Activated naive CD4-positive, alpha-beta T cell treated with anti-CD3 and anti-CD28 coated beads, Interleukin-2, amount 50 U/mL, for 16 hours (primary cell): ENCODE measurements at places on chromosomes 11 and 22.

DNA sequence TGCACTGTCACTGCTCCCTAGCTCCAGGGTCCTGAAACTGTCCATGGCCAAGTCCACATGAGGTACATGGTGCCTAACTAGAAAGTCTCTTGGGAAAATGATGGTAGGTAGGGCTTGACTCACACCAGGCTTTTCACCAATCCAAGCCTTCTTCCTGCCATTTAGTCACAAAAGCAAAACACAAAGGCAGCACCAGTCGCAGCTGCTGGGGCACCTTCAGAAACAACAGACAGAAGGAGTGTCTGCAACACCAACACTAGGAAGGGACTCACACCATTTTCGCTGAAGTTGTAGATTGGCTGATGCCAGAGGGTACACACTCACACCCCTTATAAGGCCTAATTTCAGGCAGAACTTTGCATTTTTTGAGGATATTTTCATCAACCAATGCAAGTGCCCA is 55.7 kb downstream of the SYTL2 start:
- DNase-seq, result no peak

DNA sequence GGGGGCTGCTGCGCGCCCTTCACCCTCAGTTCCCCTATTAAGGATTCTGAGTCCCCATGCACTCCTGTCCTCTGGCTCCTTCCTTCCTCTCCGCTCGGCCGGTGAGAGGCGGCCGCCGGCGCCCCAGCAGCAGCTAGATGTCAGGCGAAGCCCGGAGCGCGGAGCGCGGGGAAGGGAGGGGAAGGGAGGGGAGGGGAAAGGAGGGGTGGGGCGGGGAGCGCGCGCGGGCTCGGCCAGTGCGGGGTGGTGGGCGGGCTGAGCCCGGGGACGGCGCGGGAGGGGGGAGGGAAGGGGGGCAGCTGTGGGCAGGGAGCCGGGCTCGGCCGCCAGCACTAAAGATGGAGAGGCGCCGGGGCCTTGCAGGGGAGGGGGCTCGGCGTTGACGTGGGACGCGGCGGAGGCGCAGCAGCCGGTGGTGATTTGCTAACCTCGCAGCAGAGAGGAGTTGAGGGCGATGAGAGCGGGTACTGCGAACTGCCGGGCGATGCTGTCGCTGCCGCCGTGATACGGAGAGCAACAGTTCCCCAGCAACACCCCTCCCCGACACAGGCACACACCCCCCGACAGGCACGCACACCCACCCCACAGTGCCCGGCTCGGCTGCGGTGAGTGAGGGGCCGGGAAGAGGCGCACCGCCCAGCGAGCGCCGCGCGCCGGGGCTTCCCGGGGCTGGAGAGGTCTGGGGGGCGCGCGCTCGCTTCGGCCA is at the start of gene ZBTB16:
Gene ZBTB16, plus strand, starts transcription at position 434 of the 706 bp plus-strand sequence. CDS start 3,590 bp downstream, outside the sequence.
- DNase-seq, result peak; percentile 47

DNA sequence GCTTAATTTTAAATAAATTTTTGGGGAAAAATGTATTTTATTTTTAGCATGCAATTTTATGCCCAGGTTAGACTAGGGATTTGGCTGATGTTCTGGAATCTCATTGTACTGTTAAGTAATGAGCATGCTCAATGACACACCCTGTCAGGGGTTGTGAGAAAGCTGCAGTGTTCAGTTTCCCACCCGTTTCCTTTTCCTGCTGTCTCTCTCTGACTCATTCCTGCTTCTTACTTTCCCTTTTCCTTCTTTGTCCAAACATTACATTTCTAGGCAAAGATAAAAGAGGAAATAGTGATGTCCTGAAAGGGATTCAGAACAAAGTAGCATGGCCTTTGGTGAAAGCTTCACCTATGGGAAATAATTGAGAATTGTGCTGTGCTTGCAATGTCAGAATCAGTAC is 22.7 kb downstream of the OOSP3 start:
- DNase-seq, result no peak

GRCh38 chr11:10764412-10764811 is 13.4 kb downstream of the CTR9 start:
- no peak for DNase-seq

- no peak for DNase-seq
These were observed 152.7 kb upstream of the BLID start for GRCh38 chr11:122268601-122269130.

- DNase-seq, result no peak
These were observed 12.1 kb downstream of the CECR2 start for GRCh38 chr22:17381192-17381913.

DNA sequence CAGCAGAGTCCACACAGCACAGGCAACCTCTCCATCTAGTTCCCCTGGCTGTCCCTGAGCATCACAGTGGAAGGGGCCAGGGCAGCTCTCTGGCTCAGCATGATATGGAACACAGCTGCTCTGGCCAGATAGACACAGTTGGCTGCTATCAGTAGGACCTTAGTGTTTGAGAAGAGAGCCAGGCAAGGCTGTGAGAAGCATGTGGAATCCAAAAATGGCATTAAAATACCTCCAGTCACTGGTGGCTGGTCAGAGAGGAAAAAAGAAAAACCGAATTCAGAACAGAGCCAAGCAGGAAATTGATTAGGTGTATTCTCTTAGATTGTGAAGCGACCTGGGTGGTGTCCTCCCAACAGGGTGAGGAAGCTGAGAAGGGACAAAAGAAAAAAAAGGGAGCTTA is 27.9 kb downstream of the SERPINH1 start:
- DNase-seq, result no peak

DNA sequence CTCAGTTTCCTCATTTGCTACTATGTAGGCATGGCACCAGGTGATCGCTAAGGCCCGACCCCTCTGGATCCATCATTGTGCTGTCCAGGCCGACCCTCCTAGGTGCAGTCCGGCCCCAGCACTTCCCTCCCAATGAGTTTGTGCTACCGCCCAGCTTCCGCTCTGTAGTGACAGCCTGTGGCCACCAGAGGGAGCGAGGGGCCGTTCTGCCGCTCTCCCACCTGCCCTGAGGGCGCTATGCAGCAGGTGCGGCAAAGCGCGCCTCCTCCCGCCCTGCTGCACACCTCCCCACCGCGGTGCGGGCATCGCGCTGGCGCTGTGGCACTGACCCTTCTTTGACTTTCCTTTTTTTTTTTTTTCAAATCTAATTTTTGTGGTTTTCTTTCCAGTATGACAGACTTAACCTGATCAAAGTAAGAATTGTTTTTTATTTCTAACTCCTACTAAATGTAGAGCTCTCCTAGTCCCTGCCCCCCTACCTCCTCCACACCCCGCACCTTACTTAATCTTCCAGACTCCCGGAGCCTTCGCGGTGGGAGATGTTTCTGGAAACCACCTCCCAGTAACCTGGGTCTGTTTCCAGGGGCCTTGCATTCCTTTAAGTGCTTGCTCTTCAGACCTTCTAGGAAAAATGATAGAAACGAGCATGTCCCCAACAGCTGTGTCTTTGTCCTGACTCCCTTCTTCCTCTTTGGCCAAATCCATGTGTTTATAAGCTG is 73.7 kb downstream of the SCN3B start:
- DNase-seq, result peak; percentile 70

GRCh38 chr11:26418386-26418912 is 86.5 kb downstream of the ANO3 start:
- DNase-seq, result no peak

- DNase-seq, result no peak
These were observed 13.7 kb downstream of the ELF5 start for GRCh38 chr11:34499719-34500500.
